Large intestine (tissue), 12 donors: ENCODE measurements at places on chromosomes 1 and 21. TPM values are rescaled to one million over a fixed set of nuclear protein-coding genes. Genes with fewer than 3 reads are reported as not detected.

DNA sequence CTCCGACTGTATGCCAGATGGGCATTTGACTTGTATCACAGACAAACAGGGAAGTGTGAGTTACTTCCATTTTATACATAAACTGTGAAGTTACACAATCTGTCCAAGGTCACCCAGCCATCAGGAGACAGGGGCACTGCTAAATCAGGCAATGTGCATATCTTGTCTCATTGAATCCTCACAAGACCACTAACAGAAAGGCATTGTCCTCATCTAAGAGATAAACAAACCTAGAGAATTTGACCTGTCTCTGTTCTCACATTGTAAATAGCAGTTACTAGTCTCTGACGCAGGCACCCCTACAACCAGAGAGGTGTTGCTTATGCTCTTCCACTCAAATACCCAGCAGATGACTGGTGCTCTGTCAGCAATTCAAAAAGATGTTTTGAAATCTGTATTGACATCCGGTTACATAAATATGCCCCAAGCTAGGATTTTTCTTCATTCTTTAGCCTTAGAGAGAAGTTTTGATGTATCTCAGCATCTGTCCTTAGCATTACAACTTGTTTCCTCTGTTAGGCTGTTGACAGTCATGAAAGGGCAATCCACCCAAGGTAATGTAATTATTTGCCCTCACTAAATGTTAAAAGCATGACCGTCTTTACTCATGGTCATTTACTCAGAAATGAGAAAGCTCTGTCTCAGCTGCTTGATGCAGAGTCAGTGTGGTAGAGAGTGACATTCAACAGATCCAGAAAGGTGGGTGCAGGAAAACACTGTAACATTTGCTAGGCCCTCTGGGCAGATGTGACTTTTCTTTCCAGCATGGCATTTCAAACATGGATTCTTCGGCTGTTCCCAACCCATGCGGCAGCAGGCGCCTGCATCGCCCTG is 51.9 kb upstream of the ZNF326 start:
- H3K27me3 ChIP-seq, result no peaks in the 10 kb centered on the region
- no peak overlapping the region for H3K4me3 ChIP-seq
- peaks cover 10% of the 10 kb centered on the region for H3K4me1 ChIP-seq
- peak; percentile 29 for DNase-seq
- no peaks in the 10 kb centered on the region for H3K36me3 ChIP-seq

DNA sequence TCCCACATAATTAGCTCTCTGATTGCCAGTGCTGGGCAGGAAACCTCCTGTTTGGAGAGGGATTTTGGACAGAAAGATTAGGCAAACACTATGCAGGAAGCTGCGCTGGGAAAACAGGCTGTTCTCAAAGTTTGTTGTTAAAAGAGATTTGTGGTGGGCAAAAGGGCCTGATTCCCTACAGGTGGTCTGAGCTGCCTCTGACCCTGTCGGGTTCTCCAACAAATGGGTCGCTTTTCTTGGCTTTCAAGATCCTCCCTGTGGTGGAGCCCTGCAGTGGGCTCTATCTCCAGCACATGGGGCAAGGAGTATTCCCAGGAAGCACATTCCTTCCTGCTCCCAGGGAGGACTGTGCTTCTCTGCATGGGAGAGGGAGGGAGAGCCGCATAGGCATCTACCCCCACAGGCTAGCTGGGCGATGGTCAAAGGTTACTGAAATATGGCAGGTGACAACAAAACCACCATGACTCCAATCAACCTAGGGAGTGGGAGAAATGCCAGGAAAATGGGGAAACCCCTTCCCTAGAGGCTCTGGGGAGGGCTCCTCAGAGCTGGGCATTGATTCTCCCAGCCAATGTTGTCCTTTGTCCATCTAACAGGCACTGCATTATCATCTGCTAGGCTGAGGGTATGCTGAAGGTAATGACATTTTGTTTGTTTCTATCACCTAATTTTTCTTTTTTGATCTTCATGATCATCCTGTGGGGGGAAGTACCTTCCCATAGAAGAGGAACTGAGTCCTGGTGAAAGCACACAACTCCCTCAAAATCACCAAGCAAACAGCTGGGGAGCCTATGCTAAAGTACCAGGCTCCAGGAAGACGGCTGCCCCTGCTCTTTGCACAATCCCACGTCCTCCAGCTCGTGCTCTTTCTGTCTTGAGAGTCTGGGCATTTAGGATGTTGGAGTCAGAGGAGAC is 85.3 kb downstream of the PLXNA2 start:
- no peak overlapping the region for H3K4me3 ChIP-seq
- peak; percentile 84 for DNase-seq
- H3K27me3 ChIP-seq, result no peaks in the 10 kb centered on the region
- H3K4me1 ChIP-seq, result peaks cover 40% of the 10 kb centered on the region

- H3K27me3 ChIP-seq, result no peaks in the 10 kb centered on the region
- no peaks in the 10 kb centered on the region for H3K36me3 ChIP-seq
- no peak for DNase-seq
- peaks cover 23% of the 10 kb centered on the region for H3K4me1 ChIP-seq
- no peak overlapping the region for H3K4me3 ChIP-seq
These were observed 250.0 kb upstream of the NFIA start for GRCh38 chr1:60832367-60832766.

- no peak overlapping the region for H3K4me3 ChIP-seq
- peaks cover 6% of the 10 kb centered on the region for H3K4me1 ChIP-seq
- peaks cover 2% of the 10 kb centered on the region for H3K27me3 ChIP-seq
- DNase-seq, result peak; percentile 86
- H3K27ac ChIP-seq, result peak overlapping the region; percentile 48
These were observed 13.4 kb upstream of the ODF2L start for GRCh38 chr1:86409416-86410021.

FBXO2 gene
- 102 TPM for polyA plus RNA-seq

DISP3 gene
- 0.76 TPM for polyA plus RNA-seq
